ENCODE measurements at places on chromosomes 13 and 19. TPM values are rescaled to one million over a fixed set of nuclear protein-coding genes. Genes with fewer than 3 reads are reported as not detected.

IGFL2 gene
- total RNA-seq: 15.2 TPM

TLE6 gene
- 4.7 TPM for total RNA-seq

AMH gene
- 3.9 TPM for total RNA-seq

WDR88 gene
- total RNA-seq: not detected

DNA sequence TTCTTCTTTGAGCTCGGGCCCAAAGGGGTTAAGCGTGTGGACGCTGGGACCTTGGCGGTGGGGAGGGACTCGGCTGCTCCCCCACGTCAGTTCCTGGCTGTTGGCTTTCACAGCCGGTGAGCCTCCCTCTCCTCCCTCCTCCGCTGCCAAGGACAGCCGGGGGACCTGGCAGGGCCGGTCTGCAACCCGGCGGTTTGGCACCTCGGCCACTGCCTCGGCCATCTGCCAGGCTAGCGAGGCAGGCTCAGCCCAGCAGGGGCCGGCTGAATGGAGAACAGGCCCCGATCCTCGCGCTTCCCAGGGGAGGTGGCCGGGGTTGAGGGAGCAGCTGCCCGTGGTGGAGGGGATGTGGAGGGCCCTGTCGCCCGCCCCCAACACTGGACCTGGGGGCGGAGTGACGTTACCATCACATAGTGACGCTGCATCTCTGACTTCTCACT, 5.0 kb downstream of the TLE5 start:
- H3K4me1 ChIP-seq: peaks cover 48% of the 10 kb centered on the region
- H3K27me3 ChIP-seq: no peaks in the 10 kb centered on the region
- peak overlapping the region; percentile 90 for H3K27ac ChIP-seq
- no peak overlapping the region for H3K4me3 ChIP-seq
- H3K36me3 ChIP-seq: no peaks in the 10 kb centered on the region
